NCI-H460 (cell line): ENCODE measurements at places on chromosomes 5 and 9. TPM values are rescaled to one million over a fixed set of nuclear protein-coding genes. Genes with fewer than 3 reads are reported as not detected.

Gene GDNF
- not detected in 2 replicates for total RNA-seq

Gene ADGRV1
- 1.8 TPM in 2 replicates for total RNA-seq

Gene ENC1
- 76.9 and 82.3 TPM in 2 replicates for total RNA-seq

Gene PCDHB3
- 0.12 and 0.14 TPM in 2 replicates for total RNA-seq

Gene DPM2
- 31.1 and 39.5 TPM in 2 replicates for total RNA-seq

Gene FSTL4
- 14.3 and 15.0 TPM in 2 replicates for total RNA-seq
